Bronchial epithelial cell (primary cell): ENCODE measurements at places on chromosomes 3 and 15.

DNA sequence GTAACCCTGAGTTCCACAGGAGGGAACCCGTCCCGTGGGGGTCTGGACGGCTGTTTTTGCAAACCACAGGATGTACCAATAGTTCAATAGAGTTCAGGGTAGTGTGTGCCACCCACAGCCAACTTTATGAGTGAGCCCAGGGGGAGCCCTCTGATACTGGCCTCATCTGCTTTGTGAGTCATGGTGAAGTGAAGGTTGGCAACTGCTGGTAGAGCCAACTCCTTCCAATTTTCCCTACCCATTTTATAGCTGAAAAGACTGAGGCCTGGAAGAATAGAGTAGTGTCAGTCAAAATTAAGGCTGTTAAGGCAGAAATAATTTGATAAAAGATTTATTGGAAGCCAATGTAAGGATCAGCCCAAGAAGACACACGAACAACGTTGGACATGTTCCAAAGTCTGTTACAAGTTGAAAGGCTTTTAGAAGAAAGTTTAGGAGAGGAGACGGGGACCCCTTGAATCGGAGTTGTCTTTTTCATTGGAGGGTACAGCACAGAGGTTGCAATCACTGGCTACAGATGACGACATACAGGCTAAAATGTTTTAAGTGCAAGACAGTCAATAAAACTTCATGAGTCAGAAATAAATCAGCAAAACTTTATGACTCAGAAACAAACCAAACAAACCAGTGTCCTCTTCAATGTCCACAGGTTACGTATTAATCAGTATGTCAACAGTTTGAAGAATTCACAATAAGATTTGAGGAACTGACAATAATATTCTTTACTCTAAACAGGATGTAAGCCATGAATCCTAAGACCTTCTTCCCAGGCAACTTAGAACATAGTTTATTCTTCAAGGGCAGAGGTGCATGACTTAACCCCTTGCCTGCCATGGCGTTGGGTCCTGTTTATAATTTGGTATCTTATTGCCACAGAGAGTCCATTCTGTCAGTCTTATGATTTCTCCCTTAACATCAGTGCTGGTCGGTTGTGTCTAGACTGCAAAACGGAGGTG lies 62.9 kb upstream of the NR2E3 start:
- peak; percentile 98 for DNase-seq

DNA sequence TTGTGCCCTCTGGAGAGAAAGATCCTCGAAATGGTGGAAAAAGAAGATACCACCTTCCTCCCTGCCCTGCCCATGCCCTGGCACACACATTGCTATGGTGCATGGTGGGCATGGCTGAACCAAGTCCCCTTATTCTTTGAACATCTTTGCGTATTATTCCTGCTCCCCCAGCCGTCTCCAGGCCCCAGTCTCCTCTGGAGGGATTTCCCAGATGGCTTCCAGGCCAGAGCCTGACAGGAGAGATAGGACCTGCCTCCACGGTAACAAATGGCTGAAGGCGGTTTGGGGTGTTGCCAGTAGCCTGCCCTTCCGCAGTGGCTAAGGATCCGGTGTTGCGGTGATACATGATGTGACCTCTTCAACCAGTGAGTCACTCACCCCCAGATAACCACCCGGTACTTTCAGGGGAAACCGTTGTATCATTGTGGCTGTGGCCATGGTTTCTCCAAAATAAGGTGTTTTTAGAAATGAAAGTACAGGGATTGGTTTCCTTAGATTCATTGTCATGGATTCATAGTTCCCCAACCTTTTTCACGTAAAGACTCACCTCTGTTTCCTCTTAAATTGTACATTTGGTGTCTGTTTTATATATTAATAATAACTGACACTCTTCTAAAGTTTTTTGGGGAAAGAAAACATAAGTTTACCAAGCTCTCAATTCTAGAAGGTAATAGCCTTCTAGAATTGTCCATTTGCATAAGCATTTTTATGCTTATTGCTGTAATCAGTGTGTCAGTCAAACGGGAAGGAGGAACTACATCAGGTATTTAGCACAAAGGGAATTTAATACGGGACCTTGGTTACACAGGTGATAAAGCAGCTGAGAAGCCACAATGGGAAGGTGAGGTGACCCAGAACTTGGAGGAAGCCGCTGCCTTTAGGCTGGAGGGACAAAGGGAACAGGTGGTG lies 25.9 kb downstream of the SMAD3 start:
- peak; percentile 96 for DNase-seq

DNA sequence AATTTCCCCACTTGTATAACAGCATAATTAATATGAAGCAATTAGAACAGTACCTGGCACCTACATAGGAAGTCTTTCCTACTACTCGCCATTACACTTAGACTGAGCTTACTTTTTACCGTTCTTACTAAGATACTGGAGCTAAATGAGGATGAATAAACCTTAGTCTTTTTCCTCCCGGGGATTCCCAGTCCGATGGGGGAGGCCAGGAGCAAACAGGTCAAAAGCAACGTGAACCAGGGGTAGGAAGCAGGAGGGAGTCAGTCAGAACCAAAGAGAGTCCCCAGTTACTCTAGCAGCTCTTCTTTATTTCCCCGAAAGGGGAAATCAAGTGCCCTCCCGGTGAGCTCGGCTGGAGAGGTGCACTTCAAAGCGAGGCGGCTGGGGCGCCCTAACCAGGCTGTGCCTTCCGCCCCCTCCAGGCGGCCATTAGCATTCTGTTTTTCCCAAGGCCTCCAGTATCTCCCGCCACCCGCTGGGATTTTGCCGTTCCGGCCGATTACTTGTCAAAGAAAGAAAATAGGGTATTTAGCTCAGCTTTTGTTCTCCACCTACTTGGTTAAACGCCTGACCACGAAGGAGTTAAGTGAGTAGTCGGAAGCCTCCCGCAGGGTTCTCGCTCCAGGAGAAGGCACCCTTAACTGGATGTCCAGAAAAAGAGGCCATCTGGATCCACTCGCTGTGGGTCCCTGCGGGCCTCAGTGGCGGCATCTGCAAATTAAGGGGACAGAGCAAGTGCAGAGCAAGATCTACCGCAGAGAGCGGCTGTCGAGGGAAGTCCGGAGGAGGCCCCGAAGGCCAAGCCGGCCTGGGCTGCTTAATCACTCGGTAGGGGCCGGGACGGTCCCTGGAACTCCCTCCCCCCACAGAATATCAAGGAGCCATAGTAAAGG lies 6.3 kb upstream of the EOMES start:
- no peak for DNase-seq

DNA sequence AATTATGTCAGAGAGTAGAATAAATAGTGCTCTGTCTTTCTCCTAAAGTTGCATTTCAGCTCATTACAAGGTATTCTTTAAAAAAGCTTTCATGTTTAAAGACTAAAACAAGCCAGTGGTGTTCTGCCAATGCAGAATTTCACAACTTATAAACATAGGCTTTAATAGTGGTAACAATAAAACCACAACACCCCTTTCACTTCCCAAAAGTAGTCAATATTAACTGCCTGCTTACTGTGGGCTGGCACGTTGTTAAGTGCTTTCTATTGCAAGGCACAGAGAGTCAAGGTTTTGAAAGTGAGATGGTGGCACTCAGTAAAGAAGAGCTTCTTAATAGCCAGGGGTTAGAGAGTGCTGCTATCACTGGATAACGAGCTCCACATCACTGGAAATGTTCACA lies 8.4 kb upstream of the RTP1 start:
- no peak for DNase-seq

- no peak for DNase-seq
Observed at GRCh38 chr3:152583963-152584362, 251.0 kb upstream of the P2RY1 start.

- no peak for DNase-seq
Observed at GRCh38 chr3:52739730-52740129, 31.0 kb downstream of the NEK4 start.

DNA sequence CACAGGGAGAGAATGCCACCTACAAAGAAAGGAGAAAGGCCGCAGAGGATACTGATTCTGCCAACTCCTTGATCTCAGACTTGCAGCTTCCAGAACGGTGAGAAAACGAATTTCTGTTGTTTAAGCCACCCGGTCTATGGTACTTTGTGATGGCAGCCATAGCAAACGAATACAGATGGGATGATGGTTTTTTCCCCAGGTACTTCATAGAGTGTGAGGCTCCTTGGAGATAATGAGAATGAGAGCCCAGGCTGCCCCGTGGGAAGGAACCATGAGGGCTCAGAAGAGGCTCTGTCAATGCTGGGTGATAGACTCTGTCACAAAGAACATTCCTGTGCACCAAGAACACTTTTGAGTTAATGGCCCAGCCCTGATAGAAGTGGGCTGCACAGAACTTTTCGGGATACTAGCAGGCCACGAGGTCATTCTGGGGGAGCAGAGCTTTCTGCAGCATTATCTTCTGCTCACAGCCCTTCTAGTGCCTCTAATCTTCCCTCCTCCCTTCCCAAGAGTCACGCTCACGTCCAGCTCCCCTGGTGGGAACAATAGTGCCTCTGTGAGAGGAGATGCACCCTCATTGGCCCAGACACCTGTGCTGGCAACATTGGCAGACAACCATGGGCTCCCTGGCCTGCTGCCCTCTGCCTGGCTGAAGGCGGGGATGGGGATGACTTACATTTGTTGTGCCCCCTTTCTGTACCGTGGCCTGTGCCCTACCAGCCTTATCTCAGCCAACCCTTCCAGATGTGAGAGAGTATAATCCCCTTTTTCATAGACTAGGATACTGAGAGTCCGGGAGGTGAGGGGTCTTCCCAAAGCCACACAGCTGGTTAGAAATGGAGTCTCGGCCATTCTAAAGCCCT lies 5.2 kb upstream of the RLBP1 start:
- no peak for DNase-seq

DNA sequence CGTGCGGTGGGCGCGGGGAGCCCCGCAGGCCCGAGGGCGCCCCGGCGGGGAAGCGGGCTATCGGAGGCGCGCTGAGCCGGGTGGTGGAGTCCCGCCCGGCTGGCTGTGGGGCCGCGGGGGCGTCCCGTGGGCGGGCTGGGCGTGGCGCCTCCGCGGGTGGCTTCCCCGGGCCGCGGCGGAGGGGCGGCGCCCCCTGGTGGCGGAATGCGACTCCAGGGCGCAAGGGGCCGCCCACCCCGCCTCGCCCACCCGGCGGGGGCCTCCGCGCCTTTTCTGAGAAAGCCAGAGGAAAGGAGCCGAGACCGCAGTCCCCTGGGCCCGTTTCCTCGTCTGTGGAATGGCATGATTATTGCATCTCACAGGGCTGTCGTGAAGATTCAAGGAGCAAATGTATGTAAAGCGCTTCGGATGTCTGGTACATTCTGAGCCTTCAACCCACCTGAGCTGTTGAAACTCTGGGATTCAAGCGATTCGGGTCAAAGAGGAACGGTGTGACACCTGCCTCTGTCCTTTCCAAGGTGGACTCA lies 31.9 kb upstream of the RAB6B start:
- no peak for DNase-seq

DNA sequence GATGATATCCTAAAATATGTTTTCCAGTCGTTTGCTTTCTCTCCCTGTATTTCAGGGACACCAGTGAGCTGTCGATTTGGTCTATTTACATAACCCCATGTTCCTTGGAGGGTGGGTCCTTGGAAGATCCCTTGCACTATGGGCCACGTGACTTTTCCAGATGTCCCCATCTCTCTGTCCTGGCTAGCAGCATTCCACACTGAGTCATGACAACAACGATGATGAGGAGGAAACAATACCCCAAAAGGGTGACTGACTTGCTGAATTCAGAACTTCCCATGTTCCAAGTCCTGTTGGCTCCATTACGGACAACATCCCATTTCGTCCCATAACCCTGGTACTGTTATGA lies 134.3 kb downstream of the NSMCE3 start:
- no peak for DNase-seq

DNA sequence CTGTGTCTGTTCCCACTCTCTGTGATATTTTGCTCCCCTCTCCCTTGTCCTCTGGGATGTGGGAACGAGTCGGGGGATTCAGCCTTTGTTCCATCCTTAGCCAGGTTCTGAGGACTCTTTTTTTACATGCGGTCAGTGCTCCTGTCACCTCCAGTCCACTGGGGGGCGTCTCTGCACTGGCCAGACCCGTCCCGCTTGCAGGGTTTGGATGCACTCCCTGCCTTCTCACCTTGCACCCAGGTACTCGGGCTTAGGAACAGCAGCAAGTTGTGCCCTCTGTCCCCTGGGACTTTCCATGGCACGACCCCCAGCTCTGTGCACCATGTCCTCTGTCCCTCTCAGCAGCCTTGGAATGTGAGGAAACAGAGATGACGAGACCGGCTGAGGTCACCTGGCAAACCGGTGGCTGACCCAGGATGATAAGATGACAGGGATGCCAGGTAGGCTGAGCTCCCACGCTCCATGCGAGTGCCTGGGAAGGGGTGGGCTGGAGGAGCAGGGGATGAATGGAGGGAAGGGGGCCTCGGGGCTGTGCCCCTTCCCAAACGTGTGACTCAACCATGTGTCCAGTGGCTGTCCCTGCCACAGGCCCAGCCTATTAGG lies 27.3 kb upstream of the FGD5 start:
- peak; percentile 41 for DNase-seq

DNA sequence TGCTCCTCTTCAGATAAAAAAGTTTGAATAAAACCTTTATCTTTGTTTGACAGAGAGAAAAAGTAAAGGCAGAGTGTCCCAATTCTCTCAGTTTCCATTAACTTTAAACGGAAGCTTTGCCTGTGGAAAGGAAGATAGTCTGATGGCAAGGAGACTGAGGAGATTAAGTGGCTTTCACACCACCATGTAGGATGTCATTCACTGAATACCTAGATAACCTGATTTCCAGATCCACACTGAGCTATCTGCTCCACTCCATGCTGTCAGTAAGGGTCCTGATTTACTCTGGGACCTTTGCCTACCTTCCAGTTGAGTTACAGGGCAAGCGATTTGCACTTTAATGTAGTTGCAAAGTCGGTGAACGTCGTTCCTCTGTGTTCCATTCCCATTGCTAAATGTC lies 233.4 kb upstream of the TBL1XR1 start:
- no peak for DNase-seq

- DNase-seq, result peak; percentile 3
Observed at GRCh38 chr3:115401851-115402501, 221.3 kb upstream of the GAP43 start.

GRCh38 chr15:25022233-25022632 lies 67.4 kb downstream of the SNRPN start:
- DNase-seq, result peak; percentile 52

GRCh38 chr3:14606669-14607339 lies 44.8 kb upstream of the CCDC174 start:
- DNase-seq, result peak; percentile 66

DNA sequence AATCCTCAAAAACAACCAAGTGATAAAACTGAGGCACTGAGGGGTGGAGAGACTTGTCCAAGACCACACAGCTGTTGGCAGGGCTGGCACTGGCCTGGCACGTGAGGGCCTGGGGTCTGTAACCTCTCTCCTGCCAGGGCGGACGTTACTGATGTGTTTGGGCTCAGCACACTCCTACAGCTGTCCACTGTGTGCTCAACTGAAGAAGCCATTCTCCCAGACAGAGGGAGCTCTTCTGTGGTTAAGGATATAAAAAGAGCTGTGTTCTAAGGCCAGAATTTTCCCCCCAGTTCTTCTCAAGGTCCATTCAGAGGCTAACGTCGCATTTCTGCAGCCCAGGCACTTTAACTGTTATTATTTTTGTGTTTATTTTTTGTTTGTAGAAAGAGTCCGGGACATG lies 429.0 kb upstream of the ATP11B start:
- DNase-seq, result no peak
